ENCODE measurements at places on chromosomes 1 and 21. TPM values are rescaled to one million over a fixed set of nuclear protein-coding genes. Genes with fewer than 3 reads are reported as not detected.

DNA sequence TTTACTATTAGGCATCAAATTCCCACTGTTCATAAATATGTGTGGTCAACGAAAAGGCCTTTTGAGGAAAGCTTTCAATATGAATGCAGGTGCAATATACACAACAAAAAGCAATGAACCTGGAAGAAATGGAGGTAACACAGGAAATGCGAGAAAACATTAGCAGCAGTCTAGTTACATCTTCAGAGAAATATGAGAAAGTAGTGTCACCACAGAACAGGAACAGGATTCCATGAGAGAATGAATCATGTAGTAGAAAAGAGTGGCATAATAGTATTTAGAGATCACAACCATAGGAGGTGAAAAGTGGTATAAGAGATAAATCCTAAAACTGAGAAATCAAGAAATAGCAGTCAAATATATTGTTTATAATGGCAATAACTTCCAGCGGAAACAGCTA is 103.7 kb downstream of the AK5 start:
- no peak for DNase-seq

DNA sequence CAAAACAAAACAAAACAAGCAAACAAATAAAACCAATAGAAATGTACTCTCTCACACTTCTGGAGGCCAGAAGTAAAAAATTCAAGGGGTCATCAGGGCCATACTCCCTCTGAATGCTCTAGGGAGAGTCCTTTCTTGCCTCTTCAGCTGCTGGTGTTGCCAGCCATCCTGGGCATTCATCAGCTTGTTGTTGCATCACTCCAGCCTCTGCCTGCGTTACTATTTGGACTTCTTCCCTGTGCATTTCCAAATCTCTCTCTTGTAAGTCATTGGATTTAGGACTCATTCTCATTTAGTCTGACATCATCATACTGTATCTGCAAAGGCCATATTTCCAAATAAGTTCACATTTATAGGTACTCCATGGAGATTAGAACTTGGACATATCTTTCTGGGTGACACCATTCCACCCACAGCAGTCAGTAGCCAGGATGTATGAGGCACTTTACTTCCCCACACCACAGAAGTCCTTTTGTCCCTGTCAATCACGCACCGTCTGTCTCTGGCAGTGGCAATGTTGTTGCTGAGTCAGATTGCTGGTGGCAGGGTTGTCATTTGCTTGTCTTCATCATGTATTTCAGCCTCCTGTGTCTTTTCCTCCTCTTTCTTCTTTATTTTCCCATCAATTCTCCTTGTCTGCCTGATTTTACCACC is 151.0 kb upstream of the KCNJ6 start:
- DNase-seq, result no peak

DNA sequence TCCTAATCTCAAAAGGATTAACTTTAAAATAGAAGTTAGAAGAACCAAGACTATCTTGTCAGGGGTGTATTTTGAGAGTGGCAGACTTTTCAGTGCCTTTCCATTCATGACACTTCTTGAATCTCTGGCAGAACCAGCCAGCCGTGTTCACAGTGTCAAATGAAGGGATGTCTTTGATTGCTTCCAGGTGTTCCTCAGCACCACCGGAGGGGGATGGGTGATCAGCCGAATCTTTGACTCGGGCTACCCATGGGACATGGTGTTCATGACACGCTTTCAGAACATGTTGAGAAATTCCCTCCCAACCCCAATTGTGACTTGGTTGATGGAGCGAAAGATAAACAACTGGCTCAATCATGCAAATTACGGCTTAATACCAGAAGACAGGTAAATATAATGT is 32.3 kb downstream of the FMO1 start:
- no peak for DNase-seq

Gene PADI6
- total RNA-seq, result not detected

Gene ACBD6
- total RNA-seq, result 25.0 TPM

Gene MATN1
- total RNA-seq, result not detected
